Esophagus muscularis mucosa (tissue), 4 donors: ENCODE measurements at places on chromosomes 13 and 19. TPM values are rescaled to one million over a fixed set of nuclear protein-coding genes. Genes with fewer than 3 reads are reported as not detected.

DNA sequence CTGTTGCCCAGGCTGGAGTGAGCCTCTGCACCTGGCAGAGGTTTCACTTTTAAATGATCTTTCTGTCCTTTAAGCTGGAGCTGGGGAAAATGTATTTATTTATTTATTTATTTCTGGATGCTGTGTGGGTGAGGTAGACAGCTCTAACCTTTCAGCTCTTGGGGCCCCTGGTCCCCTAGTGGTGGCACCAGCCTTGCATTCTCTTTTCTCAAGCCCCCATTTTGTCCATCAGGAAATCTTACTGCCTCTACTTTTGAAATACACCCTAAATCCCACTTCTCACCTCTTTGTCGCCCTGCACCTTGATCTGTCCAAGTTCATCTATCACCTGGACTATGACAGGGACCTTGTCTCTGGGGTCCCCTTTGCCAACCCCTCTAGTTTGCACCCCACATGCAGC lies 2.1 kb upstream of the B9D2 start:
- DNase-seq: no peak

DNA sequence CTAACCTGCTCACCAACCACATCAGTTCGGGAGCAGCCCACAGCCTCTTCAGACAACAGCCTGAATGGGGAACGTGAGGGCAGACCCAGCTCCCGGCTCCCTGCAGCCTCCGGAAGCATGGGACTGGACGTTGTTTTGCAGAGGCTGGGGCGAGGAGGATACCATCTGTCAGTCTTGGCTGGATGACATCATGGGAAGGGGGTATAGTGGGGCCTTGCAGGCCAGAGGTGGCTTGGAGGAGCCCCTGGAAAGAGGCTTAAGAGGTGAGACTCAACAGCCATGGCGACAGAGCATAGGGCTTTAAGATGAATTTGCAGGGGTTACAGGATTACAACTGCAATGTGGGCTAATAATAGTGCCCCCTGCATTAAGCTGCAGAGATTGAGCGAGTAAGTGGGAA lies 1.5 kb downstream of the FXYD3 start:
- no peak for DNase-seq

DNA sequence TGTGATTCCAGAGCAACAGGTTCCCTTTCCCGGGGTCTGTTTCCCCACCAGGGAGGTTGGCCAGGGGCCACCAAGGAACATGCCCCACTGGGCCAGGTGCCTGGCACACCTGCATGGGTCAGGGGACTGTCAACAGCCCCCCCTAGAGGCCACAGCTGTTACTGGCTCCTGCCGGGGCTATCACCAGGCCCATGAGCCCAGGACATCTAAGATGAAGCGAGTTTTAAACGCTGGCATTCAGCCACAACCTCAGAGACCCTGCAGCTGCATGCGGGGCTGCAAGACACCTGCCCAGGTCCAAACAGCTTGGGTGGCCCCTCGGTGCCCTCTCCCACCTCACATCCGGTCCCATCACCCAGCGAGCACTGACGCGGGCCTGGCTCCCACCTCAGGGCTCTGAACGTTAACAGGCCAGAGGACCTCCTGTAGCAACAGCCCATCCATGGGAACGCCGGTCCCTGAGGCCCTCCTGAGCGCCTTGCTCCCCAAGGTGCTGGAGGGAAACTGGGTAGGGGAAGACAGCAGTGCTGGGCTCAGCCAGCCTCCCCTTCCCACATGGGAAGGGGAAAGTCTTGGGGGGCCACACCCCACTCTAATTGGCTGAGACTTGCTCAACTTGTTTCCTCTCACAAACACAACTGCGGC lies 12.0 kb downstream of the KHSRP start:
- no peak for DNase-seq

GRCh38 chr19:2547033-2547680 lies 71.2 kb downstream of the GADD45B start:
- no peak for DNase-seq

DNA sequence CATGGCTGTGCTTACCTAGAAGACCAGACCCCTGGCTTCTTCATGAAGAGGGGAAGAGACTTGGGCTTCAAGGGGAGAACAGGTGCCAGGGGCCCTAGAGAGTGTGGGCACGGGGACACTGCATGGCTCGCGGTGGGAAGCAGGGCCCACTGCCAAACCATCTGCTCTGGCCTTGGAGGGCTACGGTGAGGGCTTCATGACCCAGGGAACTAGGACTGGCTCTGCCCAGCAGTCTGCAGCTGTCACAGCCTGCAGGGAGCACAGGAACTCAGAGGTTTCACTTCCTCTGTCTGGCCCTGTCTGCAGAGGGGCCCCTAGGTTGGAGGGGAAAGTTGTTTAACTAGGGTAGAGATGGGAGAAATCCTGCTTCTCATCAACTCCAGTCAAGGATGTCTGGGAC lies 4.3 kb downstream of the ERCC1 start:
- DNase-seq: no peak

DNA sequence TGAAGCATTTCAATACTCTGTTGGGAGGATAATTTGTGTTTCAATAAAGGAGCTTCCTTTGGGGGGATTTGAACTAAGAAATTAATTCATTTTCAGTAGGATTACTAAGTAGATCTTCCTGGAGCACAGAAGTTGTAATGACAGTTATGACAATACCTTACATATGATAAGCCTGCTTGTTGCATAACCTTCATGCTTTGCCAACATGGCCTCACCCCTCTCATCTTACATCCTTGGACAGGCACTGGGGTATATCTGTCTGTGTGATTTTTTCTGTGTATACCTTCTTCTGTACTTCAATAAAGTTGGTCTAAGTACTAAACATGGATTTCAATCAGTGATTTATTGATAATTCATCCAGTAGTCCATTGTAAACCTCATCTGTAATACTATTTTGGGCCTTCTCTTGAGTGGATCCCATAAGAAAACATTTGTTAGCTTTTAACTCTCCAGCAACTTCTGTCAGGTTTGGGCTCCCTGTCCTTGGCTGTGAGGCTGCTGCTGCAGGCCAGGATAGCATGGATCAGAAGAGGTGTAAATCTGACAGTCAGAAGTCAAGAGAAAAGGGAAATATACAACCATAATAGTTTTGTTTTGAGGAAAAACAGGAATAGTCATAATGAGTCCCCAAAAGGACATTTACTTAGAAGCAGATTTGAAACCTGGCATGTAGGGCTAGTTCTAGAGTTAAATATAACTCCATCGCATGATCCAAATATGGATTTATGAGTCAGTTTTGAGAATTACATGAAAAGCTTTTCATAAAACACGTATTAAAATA lies 422.2 kb downstream of the KLF5 start:
- no peak for DNase-seq

- DNase-seq: no peak
Observed at GRCh38 chr13:71704656-71705055, 162.3 kb downstream of the DACH1 start.

- peak; percentile 64 for DNase-seq
Observed at GRCh38 chr19:27744926-27745768, 1467.8 kb downstream of the UQCRFS1 start.

DNA sequence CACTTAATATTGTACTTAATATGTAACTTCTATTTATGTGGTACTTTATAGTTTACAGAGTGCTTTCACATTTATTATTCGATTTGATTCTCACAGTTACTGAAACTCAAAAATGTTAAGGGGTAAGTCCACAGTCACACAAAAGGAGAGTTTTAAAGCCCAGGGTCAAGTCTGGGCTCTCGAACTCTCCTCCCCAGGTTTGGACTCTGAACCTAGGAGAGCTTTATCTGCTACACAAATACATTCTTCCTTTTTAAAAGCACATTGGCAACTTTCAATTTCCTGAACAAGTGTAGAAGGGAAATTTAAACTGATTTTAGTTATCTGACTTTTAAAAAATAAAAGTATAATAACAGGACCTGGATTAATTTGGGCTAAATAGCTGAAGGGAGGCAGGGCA lies 139.2 kb downstream of the ZAR1L start:
- DNase-seq: no peak

GRCh38 chr13:98343461-98343860 lies 166.4 kb upstream of the RNF113B start:
- DNase-seq: no peak

DNA sequence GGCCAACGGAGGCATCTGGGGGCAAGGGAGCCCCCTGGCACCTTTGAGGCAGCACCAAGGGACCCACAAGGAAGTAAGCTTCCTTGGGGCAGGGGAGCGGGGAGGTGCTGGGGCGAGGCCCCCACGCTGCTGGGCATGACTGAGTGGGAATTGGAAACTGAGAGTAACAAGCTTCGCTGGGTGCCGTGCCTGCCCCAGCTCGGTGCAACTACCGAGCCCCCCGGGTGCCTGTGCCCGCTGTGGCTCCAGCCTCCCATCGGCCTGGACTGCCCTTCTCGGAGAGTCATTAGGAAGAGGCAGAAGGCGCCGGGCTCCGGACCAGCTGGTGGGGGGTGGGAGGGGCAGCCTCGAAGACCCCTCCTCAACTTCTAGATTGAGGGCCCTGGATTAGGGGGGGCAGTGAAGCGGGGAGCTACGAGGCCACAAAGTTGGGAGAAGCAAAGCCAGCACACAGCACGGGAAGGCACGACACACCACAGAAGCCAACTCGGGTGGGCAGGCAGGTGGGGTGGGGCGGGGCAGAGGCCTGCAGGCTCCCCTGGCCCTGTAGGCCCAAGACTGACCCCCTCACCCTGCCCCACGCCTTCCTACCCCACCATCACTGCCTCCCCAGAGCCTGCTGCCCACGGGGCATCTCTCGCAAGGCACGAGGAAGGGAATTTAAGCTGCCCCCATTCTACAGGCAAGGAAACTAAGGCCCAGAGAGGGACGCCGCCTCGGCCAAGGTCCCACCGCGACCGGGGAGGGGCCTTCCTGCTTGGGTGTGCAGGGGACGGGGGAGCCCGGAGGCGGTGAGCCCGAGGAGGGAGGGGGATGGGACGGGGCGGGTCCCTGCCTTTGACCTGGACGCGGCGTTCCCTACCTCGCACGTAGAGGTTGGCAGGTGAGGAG lies 83.2 kb downstream of the PTPRS start:
- no peak for DNase-seq

DNA sequence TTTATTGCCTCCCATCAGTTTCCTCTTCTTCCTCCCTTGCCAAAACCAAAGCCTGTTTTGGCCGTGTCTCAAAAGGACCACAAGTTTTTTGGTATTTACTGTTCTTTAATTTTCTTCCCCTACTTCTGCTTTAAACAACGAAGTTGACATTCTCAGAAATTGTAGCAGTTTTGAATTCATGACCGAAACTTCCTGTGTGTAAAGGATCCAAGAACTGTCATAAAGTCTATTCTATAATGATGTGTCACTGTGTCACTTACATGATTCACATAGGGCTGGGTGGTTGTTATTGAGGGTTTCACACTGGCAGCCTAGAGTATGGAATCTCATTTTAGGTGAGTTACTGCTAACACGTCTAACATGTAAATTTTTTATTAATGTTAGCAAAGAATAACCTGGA lies 741.0 kb upstream of the KLHL1 start:
- DNase-seq: no peak

DNA sequence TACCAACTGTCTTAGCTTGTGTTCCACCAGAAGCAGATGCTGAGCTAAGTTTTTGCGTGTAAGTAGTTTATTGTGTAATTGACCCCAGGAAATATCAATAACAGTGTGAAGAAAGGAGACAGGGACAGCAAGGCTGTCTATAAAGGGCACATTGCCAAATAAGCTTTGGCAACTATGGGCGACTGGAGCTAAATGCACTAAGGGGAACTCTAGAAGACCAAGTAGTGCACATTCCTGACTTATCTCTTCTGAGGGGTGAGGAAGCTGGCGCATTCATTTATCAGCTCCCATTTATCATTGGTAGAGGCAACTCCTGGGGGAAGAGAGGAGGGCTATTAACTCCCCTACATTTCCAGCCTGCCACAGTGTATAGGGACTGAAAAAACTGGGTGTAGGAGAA lies 135.0 kb downstream of the DLEU7 start:
- DNase-seq: no peak

DNA sequence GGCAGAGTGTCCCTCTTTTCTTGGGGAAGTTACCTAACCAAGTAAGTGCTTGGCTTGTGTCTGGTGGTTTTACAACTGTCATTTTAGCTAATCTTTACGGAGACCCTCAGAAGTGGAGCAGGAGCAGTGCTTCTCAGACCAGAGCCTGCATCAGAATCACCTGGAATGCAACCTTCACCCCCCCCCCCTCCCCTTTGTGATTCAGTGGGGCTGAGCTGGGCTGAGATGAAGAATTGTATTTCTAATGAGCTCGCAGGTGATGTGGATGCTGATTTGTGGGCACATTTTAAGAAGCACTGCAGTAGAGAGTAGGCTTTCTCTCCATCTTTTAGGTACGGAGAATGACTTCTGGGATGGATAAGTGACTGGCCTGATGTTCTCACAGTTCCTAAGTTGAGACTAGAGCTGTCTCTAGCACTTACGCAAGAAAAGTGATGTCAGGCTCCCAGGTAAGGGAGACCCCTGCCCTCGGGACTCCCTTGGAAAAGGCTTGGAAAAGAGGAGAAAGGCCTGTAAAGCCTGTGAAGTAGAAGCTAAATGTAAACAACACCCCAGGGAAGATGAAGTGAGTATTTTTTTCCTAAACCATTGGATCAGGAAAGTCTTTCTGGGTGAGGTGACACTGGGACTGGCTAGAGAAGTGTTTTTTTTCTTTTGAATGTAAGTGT lies 23.3 kb upstream of the RNF113B start:
- DNase-seq: no peak

DNA sequence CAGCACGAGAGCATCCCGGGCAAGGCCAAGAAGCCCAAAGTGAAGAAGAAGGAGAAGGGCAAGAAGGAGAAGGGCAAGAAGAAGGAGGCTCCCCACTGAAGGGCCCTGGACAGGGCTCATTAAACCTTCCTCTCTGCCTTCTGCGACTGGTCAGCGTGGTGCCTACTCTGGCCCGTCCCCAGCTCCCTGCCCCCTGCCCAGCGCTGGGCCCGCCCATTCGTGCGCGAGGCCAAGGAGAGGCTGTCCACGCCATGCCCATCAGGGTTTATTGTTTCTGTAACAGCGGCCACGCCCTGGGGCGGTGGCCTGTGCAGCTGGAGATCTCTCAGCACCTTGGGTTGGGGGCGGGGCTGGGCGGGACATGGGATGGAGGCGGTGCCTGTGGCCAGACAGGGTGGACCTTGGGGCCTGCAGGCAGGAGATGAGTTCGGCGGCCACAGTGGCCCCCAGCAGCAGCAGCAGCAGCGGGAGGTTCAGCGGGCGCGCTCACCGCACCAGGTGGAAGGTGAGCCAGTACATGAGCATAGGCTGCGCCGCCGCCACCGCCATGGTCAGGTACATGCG lies 897 bp downstream of the C19orf33 start:
- no peak for DNase-seq

DNA sequence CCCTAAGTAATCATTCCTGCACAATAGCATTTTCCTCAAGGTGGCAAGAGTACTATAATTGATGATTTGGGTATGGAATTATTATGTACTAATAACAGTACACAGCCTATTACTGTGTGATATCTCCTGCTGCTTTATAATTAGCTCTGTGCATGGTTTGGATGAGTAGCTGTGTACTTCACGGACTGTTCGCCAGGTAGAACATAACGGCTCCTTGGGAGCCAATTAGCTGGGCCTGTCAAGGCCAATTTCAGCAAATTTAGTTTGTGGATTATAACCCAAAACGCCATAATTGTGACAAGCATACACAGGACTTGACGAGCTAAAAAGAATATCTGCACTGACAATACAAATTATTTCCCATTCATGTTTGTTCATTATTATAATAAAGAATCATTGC lies 1584.2 kb downstream of the SLITRK1 start:
- DNase-seq: no peak

ZFP30 gene
- total RNA-seq: 10.1 TPM

GARIN5A gene
- total RNA-seq: not detected

ARL11 gene
- total RNA-seq: 0.83 TPM

ERF gene
- 38.8 TPM for total RNA-seq

BRCA2 gene
- total RNA-seq: 0.32 TPM

GNG14 gene
- not detected for total RNA-seq

GRIN2D gene
- total RNA-seq: 0.19 TPM
